PC-3 (cell line): ENCODE measurements at places on chromosomes 11 and 22. TPM values are rescaled to one million over a fixed set of nuclear protein-coding genes. Genes with fewer than 3 reads are reported as not detected.

DNA sequence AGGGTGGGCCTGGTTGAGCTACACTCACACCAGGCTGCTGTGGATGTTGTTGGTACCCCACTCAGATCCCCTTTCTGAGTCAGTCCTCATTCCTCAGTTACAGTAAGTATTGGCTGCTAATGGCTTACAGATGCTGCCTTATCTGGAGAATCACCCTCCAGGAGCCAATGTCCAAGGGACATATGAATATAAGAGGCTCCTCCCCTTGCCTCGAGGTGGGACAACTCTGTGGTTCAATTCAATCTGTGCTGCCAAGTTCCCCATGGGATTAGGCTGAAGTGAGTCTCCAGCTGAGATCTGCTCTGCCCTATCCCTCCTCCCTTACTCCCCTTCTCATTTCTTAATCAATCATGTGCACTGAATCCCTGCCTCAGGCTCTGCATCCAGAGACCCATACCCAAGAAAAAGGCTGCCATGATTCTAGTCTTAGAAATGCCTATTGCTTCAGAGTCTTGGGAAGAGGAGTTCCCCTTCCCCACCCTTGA lies 168.8 kb upstream of the SYT13 start:
- no peak for DNase-seq

Gene HINFP
- 14.7 and 24.7 TPM in 2 replicates for total RNA-seq

Gene CCDC73
- total RNA-seq = 0.04 TPM in 1 of 2 replicates, not detected in the other

GRCh38 chr22:28914201-28914600 lies 30.8 kb downstream of the ZNRF3 start:
- peak; percentile 4 for DNase-seq

GRCh38 chr22:49701380-49702067 lies 126.1 kb downstream of the BRD1 start:
- peak; percentile 5 for DNase-seq

DNA sequence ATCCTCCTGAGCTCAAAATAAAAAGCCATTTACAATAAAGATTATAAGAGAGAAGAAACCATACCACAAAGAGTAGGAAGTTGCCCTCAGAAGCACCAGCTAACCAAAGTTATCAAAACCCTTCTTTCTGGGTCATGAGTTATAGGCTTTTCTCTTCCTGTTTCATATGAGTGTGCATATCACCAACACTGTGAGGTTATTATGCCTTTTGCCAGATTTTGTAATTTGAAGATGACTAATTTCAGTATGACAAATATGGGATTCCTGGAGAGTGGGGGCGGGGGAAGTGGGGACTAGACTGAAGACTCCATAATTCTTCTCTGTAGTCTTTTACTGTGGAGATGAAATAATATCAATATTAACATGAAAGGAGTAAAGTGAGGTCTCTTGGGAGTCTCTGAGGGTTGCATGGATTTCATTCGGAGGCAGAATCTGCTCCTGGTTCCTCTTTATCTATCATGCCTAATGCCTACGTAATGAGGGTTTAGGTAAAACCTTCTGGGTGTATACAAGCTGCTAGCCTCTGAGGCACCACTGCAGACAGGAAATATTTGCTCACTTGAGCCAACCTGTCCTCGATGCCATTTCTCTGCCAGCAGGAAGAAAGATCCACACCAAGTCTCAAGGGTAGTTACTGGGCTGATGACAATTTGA lies 2.1 kb downstream of the LPXN start:
- peak; percentile 96 for DNase-seq

Gene KLHDC7B
- total RNA-seq = 0.35 TPM in 1 of 2 replicates, not detected in the other

Gene MRPL21
- total RNA-seq = 200 and 230 TPM in 2 replicates

GRCh38 chr22:17100621-17101020 lies 15.8 kb downstream of the IL17RA start:
- DNase-seq = no peak

Gene TTC28
- total RNA-seq = 4.1 and 6.3 TPM in 2 replicates

GRCh38 chr11:20368438-20368837 lies 4.9 kb downstream of the HTATIP2 start:
- peak; percentile 77 for DNase-seq

- peak; percentile 96 for DNase-seq
Observed at GRCh38 chr11:112321501-112322172, 61.0 kb upstream of the PLET1 start.

Gene OR5L2
- not detected in 2 replicates for total RNA-seq

Gene GGTLC3
- not detected in 2 replicates for total RNA-seq

GRCh38 chr22:42817556-42817955 lies 39.5 kb downstream of the ARFGAP3 start:
- no peak for DNase-seq

Gene TSGA10IP
- not detected in 2 replicates for total RNA-seq

- DNase-seq = no peak
Observed at GRCh38 chr11:44610186-44610955, 44.9 kb downstream of the CD82 start.

Gene TIGD3
- 1.3 and 1.6 TPM in 2 replicates for total RNA-seq

DNA sequence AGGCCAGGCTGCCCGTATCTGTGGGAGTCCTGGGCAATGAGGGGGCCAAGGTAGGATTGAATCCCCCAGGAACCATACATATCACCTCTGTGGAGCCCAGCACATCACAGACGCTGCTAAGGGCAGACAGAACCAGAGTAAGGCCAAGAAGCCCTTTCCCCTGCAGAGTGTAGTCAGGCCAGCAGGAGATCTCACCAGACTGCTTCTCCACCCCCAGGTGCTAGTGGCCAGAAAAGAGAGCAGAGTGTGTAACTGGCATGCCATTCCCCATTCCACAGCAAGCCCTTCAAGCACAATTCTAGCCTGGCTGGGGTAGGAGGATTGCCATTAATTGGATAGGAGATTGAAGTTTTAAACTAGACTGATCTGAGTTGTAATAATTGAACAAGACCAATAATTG lies 28.0 kb upstream of the FCHSD2 start:
- no peak for DNase-seq

DNA sequence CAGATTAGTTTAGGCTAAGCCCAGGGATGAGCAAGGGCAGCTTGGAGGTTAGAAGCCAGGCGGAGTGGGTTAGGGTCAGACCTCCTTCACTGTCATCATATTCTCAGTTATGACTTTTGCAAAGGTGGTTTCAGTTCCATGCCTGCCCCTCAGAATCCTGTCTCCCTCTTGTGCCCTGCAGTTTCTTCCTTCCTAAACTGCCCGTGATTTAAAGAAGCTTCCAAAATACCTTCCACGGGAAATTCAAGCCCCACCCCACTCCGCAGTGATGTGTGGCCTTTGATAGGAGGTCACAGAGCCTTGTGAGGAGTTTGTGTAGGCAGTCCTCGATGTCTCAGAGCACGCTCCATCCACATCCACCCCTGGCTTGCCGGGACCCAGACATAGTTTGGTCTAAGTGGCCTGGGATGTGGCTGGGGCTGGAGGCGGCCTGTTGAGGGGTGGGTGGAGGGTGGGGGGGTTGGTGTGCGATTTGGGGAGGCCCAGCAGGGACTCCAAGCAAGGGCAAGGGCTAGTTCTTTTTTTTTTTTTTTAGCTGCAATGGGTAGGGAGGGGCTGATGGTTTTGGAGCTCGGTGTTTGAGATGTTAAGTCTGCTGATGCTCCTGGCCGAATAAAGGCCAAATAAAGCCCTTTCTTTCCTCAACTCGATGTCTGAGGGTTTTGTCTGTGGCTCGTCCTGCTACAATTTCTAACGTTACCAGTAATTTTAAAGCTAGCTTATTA lies 1.6 kb upstream of the IFITM1 start:
- no peak for DNase-seq

Gene CBLIF
- not detected in 2 replicates for total RNA-seq

Gene ZNF280B
- total RNA-seq = 0.66 and 1.7 TPM in 2 replicates

- DNase-seq = no peak
Observed at GRCh38 chr22:42171946-42172719, 41.5 kb upstream of the CYP2D6 start.

Gene ART1
- total RNA-seq = not detected in 2 replicates

Gene PRRG4
- total RNA-seq = 12.9 and 17.9 TPM in 2 replicates

Gene OR52N1
- total RNA-seq = not detected in 2 replicates

Gene CARNS1
- total RNA-seq = 0.22 TPM in 1 of 2 replicates, not detected in the other

DNA sequence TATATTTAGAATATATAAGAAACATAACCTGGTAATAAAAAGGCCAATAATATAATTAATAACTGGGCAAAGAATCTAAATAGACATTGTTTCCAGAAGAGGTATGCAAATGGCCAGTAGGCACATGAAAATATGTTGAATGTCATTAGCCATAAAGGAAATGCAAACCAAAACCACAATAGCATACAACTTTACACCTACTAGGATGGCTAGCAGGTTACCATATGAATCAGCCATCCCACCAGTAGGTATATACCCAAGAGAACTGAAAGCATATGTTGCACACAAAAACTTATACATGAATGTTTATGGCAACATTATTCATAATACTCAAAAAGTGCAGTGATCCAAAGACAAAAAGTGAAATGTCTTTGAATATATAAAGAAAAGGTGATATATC lies 2.7 kb upstream of the OR2D2 start:
- DNase-seq = no peak

- peak; percentile 62 for DNase-seq
Observed at GRCh38 chr22:30291058-30291892, 2.0 kb upstream of the CASTOR1 start.

GRCh38 chr11:129163714-129164164 lies 28.4 kb downstream of the ARHGAP32 start:
- DNase-seq = no peak

- DNase-seq = no peak
Observed at GRCh38 chr11:108160970-108161566, 39.7 kb downstream of the ACAT1 start.

Gene OPCML
- not detected in 2 replicates for total RNA-seq

- DNase-seq = peak; percentile 79
Observed at GRCh38 chr11:122796128-122796717, 42.1 kb upstream of the CRTAM start.

- no peak for DNase-seq
Observed at GRCh38 chr11:66956689-66957290, 1.4 kb downstream of the PC start.

DNA sequence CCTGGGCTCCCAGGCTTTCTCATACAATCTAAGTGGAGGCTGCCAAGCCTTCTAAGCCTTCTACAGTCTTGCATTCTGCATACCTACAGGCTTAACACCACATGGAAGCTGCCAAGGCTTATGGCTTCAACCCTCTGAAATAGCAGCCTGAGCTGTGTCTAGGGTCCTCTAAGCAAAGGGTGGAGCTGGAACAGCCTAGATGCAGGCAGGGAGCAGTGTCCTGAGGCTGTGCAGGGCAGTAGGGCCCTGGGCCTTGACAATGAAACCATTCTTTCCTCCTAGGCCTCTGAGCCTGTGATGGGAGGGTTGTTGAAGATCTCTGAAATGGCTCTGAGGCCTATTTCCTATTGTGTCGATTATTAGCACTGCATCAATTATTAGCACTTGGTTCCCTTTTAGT lies 150.9 kb upstream of the GRK3 start:
- no peak for DNase-seq

- DNase-seq = no peak
Observed at GRCh38 chr11:45471266-45471665, 185.1 kb upstream of the SYT13 start.

DNA sequence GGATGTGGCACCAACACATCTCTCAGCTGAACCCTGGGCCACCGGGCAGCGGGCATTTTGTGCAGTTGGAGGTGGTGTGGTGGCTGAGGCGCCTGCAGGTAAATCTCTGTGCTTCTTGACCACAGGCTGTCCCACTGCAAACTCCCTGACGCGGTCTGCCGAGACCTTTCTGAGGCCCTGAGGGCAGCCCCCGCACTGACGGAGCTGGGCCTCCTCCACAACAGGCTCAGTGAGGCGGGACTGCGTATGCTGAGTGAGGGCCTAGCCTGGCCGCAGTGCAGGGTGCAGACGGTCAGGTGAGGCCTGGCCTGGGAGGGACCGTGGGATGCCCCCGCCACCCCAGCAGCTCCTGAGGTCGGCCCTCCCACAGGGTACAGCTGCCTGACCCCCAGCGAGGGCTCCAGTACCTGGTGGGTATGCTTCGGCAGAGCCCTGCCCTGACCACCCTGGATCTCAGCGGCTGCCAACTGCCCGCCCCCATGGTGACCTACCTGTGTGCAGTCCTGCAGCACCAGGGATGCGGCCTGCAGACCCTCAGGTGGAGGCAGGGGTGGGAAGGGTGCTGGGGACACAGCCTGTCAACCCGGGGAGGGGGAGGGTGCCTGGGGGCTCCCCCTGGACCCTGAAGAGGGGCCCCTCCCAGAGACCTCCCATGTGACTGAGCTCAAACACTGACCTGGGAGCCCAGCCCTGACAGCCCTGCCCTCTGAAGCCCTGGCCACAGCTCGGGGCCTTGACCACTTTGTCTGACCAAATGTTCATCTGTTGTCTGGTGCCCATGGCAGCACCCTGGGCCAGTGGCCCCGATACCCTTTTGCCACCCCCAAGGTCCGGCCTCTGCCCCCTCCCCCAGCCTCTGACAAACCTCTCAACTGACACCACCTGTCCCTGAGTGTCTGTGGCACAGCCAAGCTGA lies 4.6 kb upstream of the PGGHG start:
- no peak for DNase-seq

- peak; percentile 87 for DNase-seq
Observed at GRCh38 chr11:102390667-102391465, 43.9 kb downstream of the BIRC2 start.

DNA sequence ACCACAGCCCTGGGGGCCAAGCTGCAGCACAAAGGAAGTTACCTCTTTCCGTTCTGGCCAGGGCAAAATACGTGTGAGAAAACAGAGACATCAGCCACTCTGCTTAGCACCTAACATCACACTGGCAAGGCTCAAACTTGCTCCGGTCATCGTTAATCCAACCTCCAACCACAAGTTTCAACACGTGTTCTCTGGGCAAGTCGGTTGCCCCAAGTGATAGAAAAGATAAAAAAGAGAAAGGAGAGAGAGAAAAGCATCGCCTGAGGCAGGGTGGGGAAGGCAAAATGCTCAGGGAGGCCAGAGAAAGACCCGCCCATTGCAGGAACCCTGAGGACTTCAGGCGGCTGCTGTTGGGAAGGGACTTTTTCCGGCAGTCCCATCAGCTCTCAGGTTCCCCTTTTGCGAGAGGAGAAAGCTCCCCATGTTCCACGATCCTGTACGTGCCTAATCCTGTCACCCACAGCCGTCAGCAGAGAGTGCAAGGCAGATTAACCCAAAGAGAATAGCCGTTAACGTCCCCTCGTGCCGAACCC lies 18.5 kb upstream of the B4GALNT4 start:
- no peak for DNase-seq

DNA sequence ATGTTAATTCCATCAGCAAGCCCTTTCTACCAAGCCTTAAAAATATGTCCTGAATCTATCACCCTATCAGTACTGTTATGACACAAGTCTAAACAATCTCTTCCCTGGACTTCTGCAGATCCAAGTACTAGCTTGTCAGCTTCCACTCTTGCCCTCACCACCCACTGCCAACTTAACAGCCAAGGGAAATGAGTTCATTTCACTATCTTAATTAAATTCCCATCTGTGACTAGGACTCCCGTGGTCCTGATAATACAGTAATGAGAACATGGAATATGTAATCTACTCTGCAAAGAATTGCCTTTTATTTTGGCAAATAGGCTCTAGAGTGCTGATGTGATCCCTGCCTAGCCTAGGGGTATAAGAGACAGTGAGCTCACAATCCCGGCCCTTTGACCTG lies 10.1 kb downstream of the UBQLN3 start:
- DNase-seq = no peak

DNA sequence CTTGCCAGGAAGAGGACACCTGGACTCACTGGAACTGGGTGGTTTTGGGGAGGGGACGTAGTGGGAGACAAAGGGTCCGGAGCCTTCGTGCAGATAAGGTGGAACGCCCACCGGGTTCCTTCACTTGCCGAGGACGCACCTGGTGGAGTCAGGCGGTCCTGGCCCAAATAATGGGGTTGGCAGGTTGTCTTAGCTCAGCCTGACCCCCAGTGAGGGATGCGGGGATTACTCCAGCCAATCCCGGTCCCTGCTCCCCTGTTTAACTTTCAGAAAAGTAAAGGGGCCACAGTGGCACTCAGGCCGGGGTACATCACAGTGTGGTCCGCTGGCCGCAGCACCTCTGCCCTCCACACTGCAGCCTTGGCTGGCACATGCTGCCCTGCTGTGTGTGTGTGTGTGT lies 18.0 kb downstream of the A4GALT start:
- DNase-seq = no peak
